ENCODE measurements at places on chromosomes 2 and 18.

GRCh38 chr2:239500574-239501550 is 100.0 kb upstream of the HDAC4 start:
- no peak for DNase-seq

GRCh38 chr2:192026059-192026824 is 168.5 kb downstream of the TMEFF2 start:
- no peak for DNase-seq

DNA sequence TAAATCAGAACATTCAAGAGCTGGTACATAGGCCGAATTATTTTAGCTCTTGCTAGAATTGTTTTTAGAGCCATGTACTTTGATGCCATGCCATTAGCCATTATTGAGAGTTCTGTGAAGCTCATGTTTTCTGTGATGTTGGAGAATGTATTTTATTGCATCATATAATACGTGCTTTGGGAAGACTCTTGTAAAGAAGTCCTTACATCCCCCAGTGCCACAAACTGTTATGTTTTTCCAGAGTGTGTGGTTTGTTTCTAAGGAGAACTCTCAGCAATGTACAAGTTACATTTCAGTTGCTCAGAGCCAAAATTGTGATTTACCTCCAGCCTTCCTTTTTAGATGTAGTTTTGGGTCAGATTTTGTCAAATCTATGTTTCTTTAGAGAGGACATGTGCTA is 148.6 kb downstream of the HAUS1 start:
- no peak for DNase-seq

DNA sequence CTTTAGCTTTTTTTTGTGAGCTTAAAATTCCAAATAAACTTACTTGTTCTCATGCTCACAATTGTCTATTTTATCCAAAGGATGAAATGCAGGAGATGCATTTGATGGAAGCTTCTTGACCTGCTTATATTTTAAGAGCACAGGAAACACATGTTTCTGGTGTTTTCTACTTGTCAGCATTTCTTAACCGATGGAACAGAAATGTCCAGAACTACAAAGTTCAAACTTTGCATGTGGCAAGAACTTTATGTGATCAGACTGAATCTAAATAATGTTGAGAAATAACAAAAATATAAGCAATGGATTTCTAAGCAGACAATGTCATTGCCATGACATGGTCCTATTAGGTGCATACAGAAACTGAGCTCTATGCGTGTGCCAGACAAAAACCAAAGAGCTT is 9.9 kb upstream of the CTLA4 start:
- no peak for DNase-seq

GRCh38 chr18:70182548-70182947 is 22.9 kb downstream of the RTTN start:
- no peak for DNase-seq

- no peak for DNase-seq
These were observed 423.9 kb downstream of the CMPK2 start for GRCh38 chr2:6441800-6442199.

GRCh38 chr2:185187421-185187820 is 551.2 kb upstream of the FSIP2 start:
- no peak for DNase-seq

DNA sequence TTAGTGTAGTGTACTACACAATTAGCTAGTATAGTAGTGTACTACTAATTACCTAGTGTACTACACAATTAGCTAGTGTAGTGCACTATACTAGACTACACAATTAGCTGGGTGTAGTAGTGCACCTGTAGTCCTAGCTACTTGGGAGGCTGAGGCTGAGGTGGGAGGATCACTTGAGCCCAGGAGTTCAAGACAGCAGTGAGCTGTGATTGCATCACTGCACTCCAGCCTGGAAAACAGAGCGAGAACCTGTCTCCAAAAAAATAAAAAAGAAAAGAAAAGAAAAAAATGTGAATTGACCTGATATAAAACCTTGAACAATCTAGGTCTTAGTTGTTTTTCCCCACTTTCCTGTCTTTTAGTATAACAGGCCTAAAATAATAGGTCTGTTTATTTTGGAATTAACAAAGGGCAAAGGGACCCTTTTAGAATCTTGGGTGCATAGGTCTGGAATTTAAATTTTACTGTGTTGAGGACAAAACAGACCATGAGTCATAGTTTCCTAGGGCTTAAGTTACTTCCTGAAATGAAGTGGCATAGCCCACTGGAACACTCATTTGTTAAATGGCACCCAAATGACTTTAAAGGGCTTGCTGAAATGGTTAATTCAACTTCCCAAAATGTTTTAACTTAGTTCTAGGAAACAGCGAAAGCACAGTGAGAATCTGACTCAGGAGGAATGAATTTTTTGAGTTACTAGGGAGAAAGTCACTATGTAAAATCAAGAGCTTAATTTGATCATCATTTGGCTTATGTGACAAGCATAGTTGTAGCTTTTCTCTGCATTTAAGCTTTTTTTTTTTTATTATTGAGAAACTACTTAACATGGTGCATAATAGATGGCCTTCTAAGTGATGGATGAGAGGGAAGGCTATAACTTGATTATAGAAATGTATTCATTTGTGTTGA is 50.7 kb upstream of the ARL5A start:
- DNase-seq = peak; percentile 36

DNA sequence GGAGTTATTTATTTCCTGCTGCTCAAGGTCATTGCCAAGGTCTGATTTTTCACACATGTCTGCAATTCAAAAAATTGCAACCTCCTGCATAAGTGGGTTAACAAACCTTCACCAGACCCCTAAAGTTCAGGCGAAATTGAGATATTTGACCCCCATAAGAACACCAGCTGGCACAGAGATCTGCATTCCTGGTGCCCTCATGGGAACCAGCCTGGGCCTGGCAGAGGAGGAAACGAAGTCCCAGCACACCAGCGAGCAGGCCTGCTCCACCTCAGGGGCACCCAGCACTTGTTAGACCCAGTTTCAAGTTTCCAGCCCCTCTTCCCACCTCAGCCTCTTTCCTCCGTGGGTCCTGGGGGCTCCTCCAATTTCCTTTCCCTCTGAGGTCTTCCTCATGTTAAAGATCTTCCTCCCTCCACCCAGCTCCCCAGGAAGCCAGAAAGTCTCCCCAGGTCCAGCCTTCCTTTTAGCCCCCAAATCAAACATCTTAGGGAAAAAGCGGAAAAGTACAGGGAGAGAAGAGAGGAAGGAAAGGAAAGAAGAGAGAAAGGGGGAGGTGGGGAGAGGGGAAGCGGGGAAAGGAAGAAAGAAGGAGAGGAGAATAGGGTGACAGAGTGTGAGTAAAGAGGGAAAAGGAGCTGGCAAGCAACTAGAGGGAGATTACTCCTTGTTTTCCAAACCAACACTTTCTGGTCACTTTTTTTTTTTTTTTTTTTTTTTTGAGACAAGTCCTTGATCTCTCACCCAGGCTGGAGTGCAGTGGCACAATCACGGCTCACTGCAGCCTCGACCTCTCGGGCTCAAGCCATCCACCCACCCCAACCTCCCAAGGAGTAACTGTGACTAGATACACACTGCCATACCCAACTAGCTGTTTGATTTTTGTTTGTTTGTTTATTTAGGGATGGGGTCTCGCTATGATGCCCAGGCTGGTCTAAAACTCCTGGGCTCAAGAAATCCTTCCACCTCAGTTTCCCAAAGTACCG is 3.9 kb upstream of the C2orf72 start:
- no peak for DNase-seq

GRCh38 chr2:220654322-220654721 is 917.8 kb downstream of the EPHA4 start:
- no peak for DNase-seq

DNA sequence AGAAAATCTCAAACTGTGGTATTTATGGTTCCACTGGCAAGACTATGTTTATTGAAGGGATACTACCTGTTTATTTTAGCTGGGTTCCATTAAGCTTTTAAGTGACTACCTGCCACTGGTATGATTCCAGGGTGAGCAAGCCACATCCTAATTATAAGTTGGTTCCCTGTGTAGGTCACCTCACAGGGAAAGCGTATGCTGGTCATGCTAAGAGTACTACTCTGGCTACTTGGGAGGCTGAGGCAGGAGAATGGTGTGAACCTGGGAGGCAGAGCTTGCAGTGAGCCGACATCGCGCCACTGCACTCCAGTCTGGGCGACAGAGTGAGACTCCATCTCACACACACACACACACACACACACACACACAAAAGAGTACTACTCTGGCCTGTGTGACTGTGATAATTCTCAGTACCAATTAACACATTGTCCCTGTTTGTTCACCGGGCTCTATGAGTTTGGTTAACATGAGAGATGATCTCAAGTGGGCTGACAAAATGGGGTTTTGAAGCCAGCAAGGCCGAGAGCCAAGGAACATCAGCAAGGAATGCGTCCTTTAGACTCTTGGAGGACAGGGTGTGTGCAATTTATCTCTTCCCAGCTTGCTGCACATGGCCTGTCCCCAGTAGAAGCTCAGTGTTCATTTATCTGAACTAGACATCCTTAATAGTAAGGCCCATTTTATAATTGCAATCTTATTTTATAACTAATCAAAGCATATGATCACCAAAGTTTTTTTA is 15.2 kb upstream of the ITSN2 start:
- no peak for DNase-seq

DNA sequence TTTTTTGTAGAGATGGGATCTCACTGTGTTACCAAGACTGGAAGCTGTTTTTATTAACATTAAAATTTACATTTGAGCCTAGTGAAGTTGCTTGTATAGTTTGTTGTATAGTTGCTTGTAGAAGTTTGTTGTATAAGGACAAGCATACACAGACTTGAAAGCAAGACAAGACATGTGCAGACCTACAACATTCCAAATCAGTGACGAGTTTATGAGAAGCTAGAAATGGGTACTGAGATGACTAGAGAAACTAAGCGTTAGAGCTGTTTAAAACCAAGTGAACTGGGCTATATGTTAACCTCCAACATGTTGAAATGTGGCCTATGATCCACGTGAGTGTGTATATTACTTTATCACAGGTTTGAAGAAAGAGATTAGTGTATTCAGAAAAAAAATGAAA is 39.1 kb downstream of the ABCB11 start:
- DNase-seq = no peak

GRCh38 chr2:45781464-45781811 is 130.0 kb downstream of the PRKCE start:
- DNase-seq = no peak

- peak; percentile 93 for DNase-seq
These were observed 140.9 kb downstream of the CAPN13 start for GRCh38 chr2:30666266-30666874.

- DNase-seq = no peak
These were observed 82.0 kb upstream of the MSH2 start for GRCh38 chr2:47321006-47321405.

DNA sequence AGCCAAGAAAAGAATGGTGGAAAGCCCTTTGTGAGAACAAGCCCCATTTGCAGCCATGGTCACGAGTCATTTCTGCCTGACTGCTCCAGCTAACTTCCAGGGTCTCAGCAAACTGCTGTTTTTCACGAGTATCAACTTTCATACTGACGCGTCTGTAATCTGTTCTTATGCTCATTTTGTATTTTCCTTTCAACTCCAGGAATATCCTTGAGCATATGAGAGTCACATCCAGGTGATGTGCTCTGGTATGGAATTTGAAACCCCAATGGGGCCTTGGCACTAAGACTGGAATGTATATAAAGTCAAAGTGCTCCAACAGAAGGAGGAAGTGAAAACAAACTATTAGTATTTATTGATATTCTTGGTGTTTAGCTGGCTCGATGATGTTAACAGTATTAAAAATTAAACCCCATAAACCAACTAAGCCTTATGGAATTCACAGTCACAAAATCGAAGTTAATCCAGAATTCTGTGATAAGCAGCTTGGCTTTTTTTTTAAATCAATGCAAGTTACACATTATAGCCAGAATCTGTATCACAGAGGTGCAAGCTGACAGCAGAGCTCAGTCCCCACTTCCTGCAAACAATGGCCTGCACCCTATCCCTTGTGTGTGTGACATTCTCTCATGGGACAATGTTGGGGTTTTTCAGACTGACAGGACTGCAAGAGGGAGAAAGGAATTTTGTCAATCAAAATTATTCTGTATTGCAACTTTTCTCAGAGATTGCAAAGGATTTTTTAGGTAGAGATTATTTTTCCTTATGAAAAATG is 26.1 kb downstream of the SLC14A1 start:
- no peak for DNase-seq

GRCh38 chr2:206801418-206802189 is 36.2 kb downstream of the FASTKD2 start:
- DNase-seq = no peak

- DNase-seq = no peak
These were observed 38.3 kb downstream of the ZNF532 start for GRCh38 chr18:58902961-58903360.

GRCh38 chr18:32732165-32732564 is 40.7 kb downstream of the KLHL14 start:
- no peak for DNase-seq

GRCh38 chr2:215658635-215659305 is 222.9 kb upstream of the FN1 start:
- DNase-seq = no peak
